ENCODE measurements at places on chromosomes 11 and 22. TPM values are rescaled to one million over a fixed set of nuclear protein-coding genes. Genes with fewer than 3 reads are reported as not detected.

DNA sequence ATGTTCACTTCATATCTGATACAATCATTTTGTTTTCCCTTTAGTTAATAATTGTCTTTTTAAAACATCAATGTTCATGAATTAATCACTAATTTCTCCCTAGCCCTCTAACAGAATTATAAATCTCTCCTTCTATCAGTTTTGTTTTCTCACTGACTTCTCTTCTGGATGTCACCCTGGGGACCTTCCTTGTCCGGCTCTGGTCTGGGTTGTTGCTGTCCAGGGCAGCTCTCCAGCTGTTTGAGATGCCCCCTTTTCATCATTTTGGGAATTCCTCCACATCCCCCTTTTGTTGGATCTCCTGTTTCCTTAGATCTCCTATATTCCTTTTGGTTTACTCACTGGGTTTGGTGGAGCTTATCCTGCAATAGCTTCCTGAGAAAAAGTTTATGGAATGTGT is 35.6 kb upstream of the PSMA1 start:
- DNase-seq, result no peak

DNA sequence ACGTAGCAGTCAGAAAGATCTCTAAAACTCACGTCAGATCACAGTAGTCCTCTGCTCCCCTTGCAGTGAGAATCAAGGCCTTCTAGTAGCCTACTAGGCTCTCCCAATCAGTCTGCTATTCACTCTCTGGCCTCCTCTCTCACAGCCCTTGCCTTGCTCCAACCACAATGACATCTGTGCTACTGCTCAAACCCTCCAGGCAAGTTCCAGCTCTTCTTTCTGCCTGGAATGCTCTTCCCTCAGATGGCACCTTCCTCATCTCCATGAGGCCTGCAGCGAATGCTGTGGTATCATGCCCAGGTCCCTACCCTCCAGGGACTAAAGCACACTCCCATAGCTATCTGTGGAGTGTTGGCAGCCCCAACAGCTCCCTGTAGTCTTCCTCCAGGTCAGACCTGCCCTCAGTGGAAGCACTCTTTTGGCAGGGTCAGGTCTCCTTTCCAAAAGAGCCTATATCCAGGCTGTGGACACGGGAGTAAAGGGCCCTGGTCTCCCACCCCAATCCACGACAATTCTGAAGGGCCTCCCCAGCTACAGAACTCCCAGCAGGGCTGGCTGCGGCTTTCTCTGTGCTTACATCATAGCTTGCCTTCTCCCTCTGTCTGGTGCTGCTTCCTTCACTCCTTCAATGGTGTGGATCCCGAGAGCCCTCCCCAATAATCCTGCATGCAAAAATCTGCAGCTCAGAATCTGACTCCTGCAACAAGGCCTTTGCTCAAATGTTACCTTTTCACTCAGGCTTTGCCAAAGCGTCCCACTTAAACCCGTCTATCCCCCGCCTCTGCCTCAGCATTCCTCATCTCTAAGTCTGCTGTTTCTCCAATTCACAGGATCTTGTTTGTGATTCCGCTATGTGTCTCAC is 8.9 kb downstream of the HIRA start:
- DNase-seq, result no peak

DNA sequence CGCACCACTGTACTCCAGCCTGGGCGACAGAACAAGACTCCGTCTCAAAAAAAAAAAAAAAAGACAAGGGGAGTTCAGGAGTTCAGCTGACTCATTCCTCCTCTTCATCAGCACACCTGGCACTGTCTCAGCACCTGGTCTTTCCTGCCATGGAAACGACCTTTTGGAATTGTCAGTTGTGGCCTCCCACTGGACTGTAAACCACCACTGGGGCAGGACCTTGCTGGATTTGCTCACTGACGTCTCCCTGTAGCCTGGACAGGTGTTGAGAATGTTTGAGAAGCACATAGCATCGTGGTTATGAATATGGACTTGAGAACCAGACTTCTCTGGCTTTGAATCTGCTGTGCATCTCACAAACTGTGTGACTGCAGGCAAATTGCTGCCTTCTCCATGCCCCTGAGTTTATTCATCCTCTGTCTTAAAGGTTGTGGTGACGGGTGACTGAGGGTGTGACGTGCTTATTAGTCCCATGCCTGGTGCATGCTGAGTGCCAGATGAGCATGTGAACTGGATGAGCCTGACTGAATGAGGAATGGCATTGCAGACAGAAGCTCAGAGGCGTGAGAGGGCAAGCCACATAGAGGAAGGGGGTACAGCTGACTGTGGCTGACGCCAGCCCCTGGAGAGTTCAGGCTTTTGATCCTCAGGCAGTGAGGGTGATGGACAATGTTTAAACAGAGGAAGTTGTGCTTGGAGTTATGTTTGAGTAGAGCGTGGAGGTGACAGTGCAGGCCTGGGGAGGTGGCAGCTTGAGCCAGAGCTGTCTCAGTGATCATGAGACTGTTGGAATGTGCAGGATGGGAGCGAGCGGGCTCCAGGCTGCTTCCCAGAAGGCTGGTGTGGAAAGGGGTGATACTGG is 12.7 kb downstream of the TOM1 start:
- DNase-seq, result peak; percentile 38

The CRYBA4 gene
- 0.36 TPM for total RNA-seq

The CCDC89 gene
- not detected for total RNA-seq

DNA sequence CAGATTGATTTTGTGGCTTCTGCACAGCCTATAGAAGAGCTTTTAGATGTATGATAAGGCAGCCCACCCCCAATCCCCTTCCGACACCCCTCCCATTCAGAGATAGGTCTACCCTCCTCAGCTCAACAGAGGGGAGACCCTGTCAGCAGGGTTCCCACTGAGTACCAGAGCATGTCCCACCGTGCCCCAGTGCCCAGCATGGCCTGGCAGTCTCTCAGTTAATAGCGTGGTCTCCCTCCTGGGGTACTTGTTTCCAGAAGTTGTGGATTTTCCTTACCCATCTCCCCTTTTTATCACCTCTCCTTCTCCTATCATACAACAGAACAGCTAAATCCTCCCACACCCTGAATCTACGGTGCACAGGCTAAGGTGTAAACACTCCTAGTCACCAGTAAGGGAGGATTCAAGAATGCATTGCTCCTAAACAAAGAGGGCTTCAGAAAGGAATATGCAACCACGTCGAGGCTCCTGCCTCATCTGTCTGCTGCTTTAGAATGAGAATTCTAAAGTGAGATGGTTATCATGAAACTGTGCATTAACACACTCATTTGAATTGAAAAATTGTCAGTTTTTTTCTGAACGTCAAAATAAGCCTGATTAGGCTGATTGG is 6.7 kb downstream of the PLAAT2 start:
- DNase-seq, result no peak

DNA sequence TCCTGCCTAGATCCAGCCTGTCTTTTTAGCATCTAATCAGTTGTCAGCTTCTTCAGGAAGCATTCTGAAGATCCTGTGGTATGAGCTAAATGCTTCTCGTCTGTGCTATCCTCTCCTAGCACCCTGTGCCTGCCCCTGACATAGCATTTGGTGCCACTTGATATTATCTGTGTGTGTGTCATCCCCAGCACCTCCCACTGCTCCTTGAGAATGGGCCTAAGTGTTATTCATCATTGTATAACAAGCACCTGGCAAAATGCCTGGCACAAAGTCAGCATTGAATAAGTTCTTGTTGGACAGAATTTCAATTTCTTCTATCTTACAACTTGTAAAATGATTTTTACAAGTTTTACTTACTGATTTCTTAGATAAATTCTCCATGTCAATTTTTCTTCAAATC is 28.1 kb upstream of the OLFML1 start:
- DNase-seq, result no peak

The APOBEC3B gene
- total RNA-seq, result 43.9 TPM

- no peak for DNase-seq
Measured at GRCh38 chr11:11931461-11932055, 76.9 kb downstream of the DKK3 start.

The P4HA3 gene
- total RNA-seq, result not detected

The BCO2 gene
- total RNA-seq, result 1.3 TPM

- peak; percentile 85 for DNase-seq
Measured at GRCh38 chr11:19441752-19442553, 201.2 kb upstream of the E2F8 start.

The SEC14L2 gene
- 15.3 TPM for total RNA-seq

- no peak for DNase-seq
Measured at GRCh38 chr11:10289765-10290380, 4.1 kb downstream of the SBF2 start.

All from activated CD4-positive, alpha-beta memory T cell treated with anti-CD3 and anti-CD28 coated beads for 36 hours (primary cell).